ENCODE measurements at places on chromosomes 11 and 22.

DNA sequence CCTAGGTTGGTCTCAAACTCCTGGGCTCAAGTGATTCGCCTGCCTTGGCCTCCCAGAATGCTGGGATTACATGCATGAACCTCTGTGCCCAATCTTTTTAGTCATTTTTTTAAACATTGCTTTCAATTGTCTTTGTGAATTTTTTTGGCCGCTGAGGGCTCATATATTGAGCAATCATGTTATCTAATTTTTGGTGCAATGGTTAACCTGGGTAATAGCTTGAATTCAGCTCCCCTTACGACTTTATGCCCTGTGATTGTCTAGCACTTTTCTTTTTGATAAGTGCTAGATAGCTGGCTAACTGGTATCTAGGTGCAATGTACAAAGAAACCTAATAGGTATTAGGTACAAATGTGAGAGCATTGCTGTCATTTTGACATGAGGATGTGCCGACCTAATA is 35.3 kb upstream of the CAT start:
- no peak for DNase-seq

- DNase-seq, result peak; percentile 70
Observed at GRCh38 chr11:71080239-71081097, 171.9 kb downstream of the SHANK2 start.

- no peak for DNase-seq
Observed at GRCh38 chr11:31712851-31713250, 98.3 kb downstream of the PAX6 start.

DNA sequence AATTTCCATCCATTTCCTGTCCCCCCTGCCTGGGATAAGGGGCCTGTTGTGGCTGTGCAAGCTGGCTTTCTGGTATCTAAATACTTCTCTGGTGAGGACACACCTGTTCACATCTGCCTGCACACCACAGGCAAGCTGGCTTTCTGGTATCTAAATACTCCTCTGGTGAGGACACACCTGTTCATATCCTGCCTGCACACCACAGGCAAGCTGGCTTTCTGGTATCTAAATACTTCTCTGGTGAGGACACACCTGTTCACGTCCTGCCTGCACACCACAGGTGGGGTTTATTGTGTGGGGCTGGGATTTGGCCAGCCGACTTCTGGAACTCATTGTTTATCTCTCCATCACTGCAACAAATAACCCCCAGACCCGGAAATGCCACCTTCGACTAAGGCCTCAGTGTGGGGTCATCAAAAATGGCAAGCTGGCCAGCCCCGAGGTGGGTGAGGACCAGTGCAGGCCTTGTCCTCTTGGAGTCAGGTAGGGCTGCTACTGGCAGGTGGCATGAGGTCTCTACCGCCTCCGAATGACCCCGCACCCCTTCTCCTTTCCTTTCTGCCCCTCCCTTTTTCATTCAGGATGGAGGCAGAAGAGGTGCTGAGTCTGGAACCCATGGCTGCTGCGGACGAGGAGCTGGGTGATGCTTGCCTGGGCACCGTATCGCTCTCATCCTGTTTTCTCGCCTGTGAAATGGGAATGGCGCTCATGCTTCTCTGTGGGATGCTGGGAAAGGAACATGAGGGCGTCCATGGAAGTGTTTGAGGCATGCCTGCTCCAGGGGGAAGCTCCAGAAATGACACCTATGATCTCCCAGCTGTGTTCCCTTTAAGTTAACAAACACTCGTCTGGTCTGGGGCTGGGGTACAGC is 43.5 kb upstream of the MYEOV start:
- DNase-seq, result no peak

DNA sequence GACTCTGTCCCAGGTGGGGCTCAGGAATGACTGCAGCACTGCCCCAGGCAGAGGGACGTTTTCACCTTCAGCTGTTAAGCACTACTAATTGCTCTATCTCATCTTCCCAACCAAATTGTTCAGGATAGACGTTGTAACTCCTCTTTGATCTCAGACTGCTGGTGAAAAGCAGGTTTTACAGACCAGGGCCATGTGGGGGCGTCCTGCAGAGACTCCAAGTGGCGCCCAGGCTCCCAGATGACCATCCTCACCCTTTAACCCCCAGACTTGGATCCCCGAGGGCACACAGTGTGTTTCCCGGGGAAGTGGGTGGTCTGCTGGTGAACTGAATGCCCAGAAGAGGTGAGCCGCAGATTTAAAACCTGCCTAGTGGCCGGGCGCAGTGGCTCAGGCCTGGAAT is 23.9 kb downstream of the FADD start:
- no peak for DNase-seq

DNA sequence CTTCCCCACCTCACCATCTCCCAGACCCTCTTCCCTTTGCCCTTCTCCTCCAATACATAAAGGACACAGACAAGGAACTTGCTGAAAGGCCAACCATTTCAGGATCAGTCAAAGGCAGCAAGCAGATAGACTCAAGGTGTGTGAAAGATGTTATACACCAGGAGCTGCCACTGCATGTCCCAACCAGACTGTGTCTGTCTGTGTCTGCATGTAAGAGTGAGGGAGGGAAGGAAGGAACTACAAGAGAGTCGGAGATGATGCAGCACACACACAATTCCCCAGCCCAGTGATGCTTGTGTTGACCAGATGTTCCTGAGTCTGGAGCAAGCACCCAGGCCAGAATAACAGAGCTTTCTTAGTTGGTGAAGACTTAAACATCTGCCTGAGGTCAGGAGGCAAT is 58.2 kb downstream of the TIMP3 start:
- DNase-seq, result no peak

- DNase-seq, result peak; percentile 40
Observed at GRCh38 chr22:39183991-39184585, 31.6 kb upstream of the CBX7 start.

DNA sequence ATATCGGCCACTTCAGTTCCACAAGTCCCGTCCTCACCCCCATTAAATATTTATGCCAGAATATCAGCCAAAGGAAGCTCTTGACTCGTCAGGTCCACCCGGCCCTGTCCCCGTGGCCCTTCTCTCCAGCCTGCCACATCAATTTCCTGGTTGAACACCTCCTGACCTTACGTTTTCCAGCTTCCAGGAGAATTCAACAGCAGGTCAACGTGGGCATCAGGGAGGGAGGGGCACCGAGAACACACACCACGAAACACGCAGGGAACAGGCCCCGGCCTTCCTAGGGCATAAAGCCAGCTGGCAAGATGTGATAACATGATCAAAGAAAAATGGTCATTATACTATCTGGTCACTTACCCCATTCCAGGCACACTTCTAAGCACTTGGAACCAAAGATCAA is 15.3 kb downstream of the SULT4A1 start:
- DNase-seq, result no peak

GRCh38 chr22:45832180-45832579 is 144.8 kb downstream of the WNT7B start:
- no peak for DNase-seq

- DNase-seq, result no peak
Observed at GRCh38 chr11:126076641-126077040, 14.0 kb upstream of the CDON start.

- DNase-seq, result no peak
Observed at GRCh38 chr22:43953988-43954785, 1.1 kb upstream of the SAMM50 start.

GRCh38 chr11:72807021-72807693 is 7.1 kb upstream of the ATG16L2 start:
- no peak for DNase-seq

DNA sequence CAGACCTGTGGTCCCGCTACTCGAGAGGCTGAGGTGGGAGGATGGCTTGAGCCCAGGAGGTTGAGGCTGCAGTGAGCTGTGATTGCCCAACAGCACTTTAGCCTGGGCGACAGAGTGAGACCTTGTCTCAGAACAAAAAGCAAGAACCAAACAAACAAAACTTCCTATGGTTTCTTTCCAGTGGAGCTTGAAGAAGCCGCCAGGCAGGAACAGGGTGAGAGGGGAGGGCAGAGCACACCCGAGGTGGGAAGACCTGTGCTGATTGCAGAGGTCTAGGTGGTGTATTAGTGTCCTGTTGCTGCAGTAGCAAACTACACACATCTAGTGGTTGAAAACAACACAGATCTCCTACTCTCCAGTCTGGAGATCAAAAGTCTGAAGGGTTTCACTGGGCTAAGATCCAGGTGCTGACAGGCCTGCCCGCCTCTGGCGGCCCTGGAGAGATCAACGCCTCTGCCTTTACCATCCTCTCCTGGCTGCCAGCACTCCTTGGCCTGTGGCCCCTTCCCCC is 10.5 kb downstream of the ARHGEF17 start:
- no peak for DNase-seq

GRCh38 chr11:114774599-114775361 is 96.5 kb downstream of the NXPE2 start:
- DNase-seq, result peak; percentile 77

- no peak for DNase-seq
Observed at GRCh38 chr11:128405714-128406662, 181.4 kb downstream of the ETS1 start.

- peak; percentile 57 for DNase-seq
Observed at GRCh38 chr11:61897387-61898246, 6.3 kb upstream of the FADS3 start.

GRCh38 chr11:69199583-69200315 is 44.0 kb downstream of the SMIM38 start:
- DNase-seq, result no peak

DNA sequence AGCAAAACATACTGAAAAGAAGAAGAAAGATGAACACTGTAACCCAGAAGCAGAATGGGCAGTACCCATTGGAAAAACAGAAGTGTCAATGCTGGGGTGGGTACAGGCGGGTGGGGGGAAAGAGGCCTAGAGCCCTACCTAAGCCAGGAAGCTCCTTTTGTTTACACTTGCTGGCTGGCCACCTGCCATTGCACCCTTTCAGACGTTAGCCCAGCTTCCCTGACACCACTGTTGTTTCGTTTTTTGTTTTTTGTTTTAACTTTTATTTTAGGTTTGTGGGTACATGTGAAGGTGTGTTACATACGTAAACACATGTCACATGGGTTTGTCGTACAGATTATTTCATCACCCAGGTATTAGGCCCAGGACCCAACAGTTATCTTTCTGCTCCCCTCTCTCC is 55.4 kb downstream of the PLEKHA7 start:
- DNase-seq, result no peak

DNA sequence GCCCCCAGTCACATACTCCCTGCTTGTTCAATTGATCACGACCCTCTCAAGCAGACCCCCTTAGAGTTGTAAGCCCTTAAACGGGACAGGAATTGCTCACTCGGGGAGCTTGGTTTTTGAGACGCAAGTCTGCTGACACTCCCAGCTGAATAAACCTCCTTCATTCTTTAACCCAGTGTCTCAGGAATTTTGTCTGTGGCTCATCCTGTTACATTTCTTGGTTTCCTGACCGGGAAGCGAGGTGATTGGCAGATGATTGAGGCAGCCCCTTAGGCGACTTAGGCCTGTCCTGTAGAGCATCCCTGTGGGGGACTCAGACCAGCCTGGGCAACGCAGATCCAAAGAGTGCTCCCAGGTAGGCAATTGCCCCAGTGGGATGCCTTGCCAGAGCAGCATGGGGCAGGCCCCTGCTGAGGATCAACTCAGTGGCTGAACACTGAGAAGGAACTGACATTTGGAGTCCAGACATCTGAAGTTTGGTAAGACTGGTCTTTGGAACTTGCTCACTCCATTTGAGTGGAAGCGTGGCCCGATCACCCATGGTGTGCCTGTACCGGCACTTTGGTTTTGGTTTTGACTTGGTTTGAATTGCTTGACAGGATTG is 51.5 kb downstream of the NEU3 start:
- DNase-seq, result no peak

DNA sequence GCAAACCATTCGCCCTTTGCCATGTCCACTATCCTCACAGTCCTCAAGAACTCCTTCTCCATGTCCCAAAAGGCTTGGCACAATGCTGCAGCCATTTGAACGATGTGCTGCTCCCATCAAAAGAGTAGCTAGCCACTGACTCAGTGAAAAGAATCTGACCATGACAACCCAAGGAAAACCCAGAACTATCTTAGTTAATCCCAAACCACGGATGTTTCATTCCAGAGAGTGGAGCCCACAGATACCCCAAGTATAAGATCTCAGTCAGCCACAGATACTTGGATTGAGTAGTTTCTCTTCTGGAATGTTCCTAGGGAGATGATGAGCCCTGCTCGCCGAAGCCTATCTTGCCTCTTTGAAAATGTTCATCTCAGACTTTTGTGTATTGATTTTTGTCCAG is 176.9 kb downstream of the NAV2 start:
- DNase-seq, result no peak

DNA sequence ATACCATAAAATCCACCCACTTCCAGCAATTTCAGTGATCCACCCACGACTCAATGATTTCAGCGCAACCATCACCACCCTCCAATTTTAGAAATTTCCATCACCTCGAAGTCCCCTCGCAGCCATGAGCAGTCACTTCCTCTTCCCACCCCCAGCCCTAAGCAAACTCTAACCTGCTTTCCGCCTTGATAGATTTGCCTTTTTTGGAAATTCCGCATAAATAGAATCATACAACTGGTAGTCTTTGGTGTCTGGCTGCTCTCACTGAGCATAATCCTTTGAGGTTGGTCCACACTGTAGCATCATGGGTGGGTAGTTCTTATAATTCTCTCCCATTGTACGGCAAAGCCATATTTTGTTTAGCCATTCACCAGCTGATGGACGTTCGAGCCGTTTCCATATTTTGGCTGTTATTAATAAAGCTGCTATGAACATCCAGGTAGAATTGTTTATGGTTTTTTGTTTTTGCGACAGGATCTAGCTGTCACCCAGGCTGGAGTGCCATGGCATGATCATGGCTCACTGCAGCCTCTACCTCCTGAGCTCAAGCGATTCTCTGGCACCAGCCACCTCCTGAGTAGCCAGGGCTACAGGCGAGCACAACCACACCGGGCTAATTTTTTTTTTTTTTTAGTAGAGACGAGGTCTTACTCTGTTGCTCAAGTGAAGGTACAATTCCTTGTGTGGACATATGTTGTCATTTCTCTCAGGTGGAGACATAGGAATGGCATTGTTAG is 16.0 kb downstream of the PIM3 start:
- no peak for DNase-seq

GRCh38 chr11:66189031-66189745 is 79.3 kb upstream of the RAB1B start:
- no peak for DNase-seq

GRCh38 chr11:2752204-2752770 is 52.5 kb upstream of the KCNQ1OT1 start:
- DNase-seq, result no peak

DNA sequence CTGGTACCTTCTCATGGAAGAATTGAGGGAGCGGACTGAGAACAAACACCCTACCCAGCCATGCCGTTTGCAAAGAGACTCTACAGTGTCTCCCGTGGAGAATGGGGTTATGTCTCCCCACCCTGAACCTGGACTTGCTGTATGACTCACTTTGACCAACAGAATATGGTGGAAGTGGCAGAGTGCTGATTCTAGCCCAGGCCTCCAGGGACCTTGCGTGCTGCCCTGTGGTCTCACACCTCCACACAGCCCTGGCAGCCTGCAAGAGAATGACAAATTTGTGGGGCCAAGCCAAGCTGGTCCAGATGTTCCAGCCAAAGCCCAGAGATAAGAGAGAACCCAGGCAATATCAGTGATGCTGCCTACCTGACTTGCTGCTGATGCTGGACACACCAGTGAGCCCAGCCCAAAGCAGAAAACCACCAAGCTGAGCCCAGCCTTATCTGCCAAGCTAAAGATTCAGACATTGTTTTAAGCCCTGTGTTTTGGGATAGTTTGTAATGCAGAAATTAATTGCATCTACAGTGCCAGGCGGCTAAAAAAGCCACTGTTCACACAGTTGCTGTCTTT is 8.1 kb upstream of the LINC01488 start:
- no peak for DNase-seq

- DNase-seq, result no peak
Observed at GRCh38 chr11:100760744-100761143, 73.7 kb downstream of the ARHGAP42 start.

All from midbrain (tissue), 1 donor.